ENCODE measurements at places on chromosomes 6 and 20.

DNA sequence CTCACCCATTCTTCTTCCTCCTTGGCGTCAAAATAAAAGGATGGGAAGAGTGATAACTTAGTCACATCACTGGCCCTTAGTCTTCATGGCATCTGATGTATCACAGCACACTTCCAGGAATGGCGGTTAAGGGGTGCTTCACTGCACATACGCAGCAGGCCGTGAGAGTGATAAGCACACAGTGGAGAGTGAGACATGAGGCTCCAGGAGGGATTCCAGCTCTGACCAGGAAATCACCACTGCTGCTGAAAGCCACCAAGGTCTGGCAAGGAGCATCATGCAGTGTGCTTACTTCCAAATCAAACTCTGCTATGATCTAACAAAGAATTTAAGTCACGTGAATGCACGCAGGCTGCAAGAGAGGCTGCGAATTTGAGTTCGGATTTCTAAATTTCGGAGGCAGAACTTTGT, 62.4 kb downstream of the ARID1B start:
- DNase-seq: no peak
- no peaks in the 10 kb centered on the region for H3K27me3 ChIP-seq
- no peak overlapping the region for H3K4me3 ChIP-seq
- no peaks in the 10 kb centered on the region for H3K36me3 ChIP-seq
- H3K27ac ChIP-seq: no peak overlapping the region

- no peak overlapping the region for H3K4me3 ChIP-seq
- H3K27me3 ChIP-seq: no peaks in the 10 kb centered on the region
- no peak overlapping the region for H3K27ac ChIP-seq
- DNase-seq: no peak
- no peaks in the 10 kb centered on the region for H3K4me1 ChIP-seq
Observed at GRCh38 chr6:145561095-145562072, 173.9 kb downstream of the EPM2A start.

DNA sequence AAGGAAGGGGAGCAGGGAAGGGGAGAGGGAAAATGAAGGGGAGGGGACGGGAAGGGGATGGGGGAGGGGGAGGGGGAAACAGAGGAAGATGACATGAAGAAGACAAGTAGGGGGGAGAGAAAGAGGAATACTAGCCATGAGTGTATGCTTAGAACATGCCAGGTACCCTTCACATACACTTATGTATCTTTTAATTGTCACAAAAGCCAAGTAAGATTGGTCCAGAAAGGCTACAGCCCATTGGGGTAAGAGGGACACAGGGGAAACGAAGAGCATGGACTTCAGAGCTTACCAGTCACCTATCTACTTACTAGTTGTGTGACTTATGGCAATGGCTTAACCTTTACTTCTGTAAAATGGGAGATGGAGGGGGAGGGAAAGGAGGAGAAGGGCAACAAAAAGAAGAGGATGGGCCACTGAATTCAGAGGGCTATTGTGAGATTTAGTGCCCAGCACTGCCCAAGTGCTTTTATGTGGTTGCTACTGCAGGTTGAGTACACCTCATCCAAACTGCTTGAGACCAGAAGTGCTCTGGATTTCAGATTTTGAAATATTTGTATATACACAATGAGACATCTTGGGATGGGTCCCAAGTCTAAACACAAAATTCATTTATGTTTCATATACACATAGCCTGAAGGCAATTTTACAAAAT, 90.3 kb downstream of the ARHGAP18 start:
- no peak for DNase-seq
- H3K4me3 ChIP-seq: no peak overlapping the region
- H3K27me3 ChIP-seq: no peaks in the 10 kb centered on the region
- H3K27ac ChIP-seq: no peak overlapping the region

- no peaks in the 10 kb centered on the region for H3K4me1 ChIP-seq
- DNase-seq: no peak
- no peaks in the 10 kb centered on the region for H3K36me3 ChIP-seq
- H3K4me3 ChIP-seq: no peak overlapping the region
- no peak overlapping the region for H3K27ac ChIP-seq
Observed at GRCh38 chr6:87939776-87940175, 107.9 kb upstream of the SPACA1 start.

DNA sequence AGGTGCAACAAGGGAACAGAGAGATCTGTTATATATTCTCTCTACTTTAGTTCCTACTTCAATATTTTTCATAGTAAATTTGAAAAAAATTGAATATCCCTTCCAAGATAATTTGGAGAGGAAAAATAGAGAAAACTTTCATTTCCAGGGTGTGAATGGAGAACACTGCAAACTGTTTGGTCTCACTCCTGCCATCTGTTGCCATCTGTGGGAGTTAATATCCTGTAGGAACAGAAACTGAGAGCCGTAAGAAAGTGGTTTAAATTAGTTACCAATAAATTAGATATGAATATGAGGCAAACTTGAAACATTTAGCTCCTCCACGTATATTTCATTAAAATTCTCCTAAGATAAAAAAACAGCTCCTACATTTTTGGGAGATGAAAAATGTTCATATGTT, 4.2 kb downstream of the ZNF337 start:
- no peaks in the 10 kb centered on the region for H3K27me3 ChIP-seq
- H3K4me1 ChIP-seq: no peaks in the 10 kb centered on the region
- H3K27ac ChIP-seq: no peak overlapping the region
- H3K4me3 ChIP-seq: no peak overlapping the region

GRCh38 chr6:134351615-134352474, 33.9 kb upstream of the SGK1 start:
- no peaks in the 10 kb centered on the region for H3K4me1 ChIP-seq
- DNase-seq: no peak
- H3K36me3 ChIP-seq: no peaks in the 10 kb centered on the region
- no peak overlapping the region for H3K27ac ChIP-seq

DNA sequence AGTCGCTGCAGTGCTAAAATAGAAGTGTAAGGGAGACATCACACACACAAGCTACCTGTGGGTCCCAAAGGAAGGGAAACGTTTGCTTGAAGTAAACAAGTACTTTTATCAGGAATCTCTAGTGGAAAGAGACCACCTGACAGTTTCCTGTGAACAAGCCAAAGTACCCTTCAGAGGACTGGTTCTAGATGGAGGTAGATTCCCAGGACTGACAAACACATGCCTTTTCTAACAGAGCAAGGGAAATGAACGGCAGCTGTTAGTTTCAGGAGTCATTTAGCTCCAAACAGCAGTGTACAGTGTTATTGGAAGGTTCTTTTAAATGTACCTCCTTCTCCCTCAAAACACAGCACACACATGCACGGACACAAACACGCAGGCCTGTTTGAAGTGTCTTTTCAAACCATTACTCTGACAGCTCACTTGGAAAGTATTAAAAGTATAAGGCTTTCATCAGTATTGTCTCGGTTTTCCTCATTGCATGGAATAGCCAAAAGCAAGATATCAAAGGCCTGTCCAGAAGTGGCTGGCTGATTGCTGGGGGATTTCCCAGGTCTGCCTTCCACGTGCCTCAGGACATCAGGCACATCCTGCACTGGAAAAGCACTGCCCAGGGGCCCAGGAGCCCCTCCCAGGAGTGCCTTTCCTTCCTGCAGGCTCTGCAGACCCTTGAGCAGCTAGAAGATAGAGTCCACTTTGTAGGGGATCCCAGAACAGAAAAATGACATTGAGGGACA, 393.2 kb upstream of the SOX4 start:
- H3K4me1 ChIP-seq: no peaks in the 10 kb centered on the region
- H3K36me3 ChIP-seq: no peaks in the 10 kb centered on the region
- DNase-seq: no peak
- no peak overlapping the region for H3K27ac ChIP-seq
- no peaks in the 10 kb centered on the region for H3K27me3 ChIP-seq
- no peak overlapping the region for H3K4me3 ChIP-seq

- no peak overlapping the region for H3K4me3 ChIP-seq
- no peaks in the 10 kb centered on the region for H3K36me3 ChIP-seq
- DNase-seq: peak; percentile 42
- H3K4me1 ChIP-seq: no peaks in the 10 kb centered on the region
- H3K27me3 ChIP-seq: no peaks in the 10 kb centered on the region
Observed at GRCh38 chr6:144266091-144266649, 19.0 kb upstream of the UTRN start.

GRCh38 chr20:11235058-11235457, 561.3 kb upstream of the JAG1 start:
- no peak overlapping the region for H3K27ac ChIP-seq
- DNase-seq: no peak

Data from prostate gland (tissue), 2 donors.